AG09309 (cell line): ENCODE measurements at places on chromosomes 3 and 15.

DNA sequence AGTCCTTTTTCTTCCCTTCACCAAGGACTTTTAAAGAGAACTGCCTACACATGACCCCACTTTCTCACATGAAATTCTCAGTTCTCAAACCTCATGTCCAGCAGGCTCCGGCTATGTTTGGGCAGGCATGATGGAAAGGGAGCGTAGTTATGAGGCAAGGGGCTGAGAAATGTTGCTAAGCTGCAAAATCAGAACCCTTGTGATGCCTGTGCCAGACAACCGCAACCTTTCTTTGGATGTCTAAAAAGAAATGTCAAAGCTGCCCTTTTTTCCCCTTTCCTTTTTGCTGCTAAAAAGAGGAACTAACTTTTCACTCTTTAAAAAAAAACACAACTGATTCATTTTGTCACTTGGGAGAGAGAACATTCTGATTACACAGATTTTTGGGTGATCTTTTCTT, 19.2 kb downstream of the GNB4 start:
- DNase-seq: no peak

DNA sequence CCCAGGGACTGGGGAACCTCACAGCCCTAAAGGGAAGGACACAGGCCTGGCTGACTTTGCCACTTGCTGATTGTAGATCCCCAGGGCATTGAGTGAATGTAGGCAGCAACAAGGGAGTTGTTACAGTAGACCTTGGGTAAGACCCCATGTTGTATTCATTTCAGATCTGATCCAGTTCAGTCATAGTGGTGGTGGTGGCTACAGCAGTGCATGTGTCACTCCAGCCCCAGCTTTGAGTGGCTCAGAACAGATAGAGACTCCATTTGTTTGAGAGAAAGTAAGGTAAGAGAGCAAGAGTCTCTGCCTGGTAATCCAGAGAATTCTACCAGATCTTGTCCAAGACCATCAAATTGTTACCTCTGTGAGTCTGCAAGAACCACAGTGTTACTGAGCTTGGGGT, 278.7 kb upstream of the SATB1 start:
- no peak for DNase-seq

- DNase-seq: peak; percentile 88
Measured at GRCh38 chr3:197906023-197906849, 43.8 kb upstream of the RPL35A start.

GRCh38 chr3:150763841-150764483, 993 bp upstream of the SIAH2 start:
- DNase-seq: peak; percentile 21

- no peak for DNase-seq
Measured at GRCh38 chr3:45104715-45105711, 41.2 kb downstream of the CDCP1 start.

DNA sequence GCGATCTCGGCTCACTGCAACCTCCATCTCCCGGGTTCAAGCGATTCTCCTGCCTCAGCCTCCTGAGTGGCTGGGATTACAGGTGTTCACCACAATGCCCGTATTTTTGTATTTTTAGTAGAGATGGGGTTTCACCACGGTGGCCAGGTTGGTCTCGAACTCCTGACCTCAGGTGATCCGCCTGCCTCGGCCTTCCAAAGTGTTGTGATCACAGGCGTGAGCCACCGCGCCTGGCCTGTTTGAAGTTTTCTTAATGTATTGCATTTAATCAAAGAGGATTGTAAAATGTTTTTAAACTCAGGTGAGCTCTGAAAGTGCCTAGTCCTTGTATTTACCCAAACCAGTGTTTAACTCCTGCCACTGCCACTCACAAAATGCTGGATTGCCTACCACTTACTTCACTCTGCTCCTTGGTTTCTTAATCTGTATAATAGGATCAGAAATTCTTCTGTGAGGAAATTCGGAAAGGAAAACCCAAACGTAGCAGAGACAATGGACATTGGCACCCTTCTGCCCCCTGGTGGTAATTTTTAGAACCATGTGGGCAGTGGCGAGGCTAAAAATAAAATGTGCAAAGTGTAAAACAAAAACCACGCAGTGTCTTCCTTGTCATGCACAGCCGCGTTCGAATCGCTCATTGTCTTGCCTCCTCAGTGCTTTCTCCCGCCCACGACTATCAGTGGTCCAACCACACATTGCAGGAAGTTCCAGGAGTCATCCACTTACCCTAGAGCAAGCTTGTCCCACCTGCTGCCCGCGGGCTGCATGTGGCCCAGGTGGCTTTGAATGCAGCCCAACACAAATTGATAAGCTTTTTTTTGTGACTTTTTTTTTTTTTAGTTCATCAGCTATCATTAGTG, 27.3 kb downstream of the CEP19 start:
- no peak for DNase-seq

DNA sequence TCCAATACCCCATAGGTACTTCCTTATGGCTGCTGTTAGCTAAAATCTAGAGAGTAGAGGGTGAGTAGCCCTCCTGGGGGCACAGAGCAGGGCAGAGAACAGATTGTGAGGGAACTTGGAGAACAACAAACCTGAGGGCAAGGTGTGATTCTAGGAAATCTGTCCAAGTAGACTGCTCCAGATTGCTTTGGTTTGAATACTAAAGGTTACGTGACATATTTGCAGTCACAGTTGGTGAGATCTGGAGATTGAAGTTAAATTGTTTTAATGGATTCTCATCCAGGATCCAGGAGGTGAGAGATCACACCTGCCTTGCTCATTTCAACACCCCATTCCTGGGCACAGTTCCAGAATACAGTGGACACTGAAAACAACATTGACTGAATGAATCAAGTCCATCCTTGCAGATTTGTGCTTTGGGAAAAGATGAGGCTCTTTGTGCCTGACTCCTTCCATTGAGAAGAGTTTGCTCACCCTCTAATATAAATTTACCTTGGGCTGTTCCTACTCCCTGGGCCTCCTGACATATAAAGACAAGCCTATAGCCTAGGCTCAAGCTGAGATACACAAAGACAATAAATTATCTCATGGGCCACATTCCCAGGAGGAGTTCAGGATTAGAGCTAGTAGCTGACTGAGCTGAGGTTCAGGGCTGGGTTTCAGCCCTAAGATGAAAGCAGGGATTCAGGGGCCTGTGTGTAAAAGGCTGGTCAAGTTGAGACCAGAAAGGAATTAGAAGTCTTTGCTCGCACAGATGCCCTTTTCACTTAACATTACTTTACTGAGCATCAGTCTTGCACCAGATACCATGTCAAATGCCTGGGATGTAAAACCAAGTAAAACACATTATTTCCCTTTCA, 400.9 kb upstream of the MCTP2 start:
- no peak for DNase-seq

GRCh38 chr3:160676547-160677303, at the start of gene ARL14:
Gene ARL14 (plus strand): TSS chr3:160677160. CDS start chr3:160677347, 187 bp downstream.
- peak; percentile 37 for DNase-seq

- DNase-seq: no peak
Measured at GRCh38 chr3:107950417-107950816, 140.4 kb downstream of the CD47 start.

GRCh38 chr3:88219138-88219792, 69.5 kb downstream of the C3orf38 start:
- DNase-seq: peak; percentile 18
